Kidney (tissue), 22 donors: ENCODE measurements at places on chromosomes 1 and 21. TPM values are rescaled to one million over a fixed set of nuclear protein-coding genes. Genes with fewer than 3 reads are reported as not detected.
A peak's percentile ranks its signal among the peaks of the same experiment; 100 is the strongest.

DNA sequence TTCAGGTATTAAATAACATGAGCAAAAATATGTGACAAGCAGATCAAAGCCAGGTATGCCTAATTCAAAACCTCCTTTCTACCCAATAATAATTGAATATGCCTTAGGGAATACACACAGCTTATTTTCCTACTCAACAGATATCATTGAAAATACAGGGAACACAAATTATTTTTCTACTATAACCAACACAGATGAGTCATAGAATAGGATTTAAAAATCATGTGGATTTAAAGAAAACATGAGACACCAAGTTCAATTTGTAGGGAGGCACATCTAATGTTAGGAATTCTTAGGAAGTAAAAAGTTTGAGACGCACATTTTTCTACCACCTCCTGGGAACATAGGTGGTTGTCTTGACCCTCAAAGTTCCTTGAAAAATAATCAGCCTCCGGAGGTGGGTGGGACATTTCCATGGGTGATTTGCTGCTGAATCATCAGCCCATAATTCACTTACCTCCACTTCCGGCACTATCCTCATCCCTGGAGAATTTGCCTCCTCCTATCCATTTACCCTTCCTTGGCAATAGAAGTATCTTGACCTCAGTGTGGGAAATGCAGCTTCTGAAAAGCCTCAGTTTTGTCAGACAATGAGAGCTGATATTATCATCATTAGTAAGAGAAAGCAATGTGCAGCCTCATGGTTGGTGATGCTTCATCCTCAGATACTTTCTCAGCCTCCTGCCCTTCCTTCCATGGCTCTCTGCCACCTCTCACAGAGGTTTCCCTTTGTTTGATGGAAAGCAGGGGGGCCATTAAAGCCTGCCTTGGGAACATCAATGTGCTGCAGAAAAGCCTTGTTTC lies 33.5 kb upstream of the RGS4 start:
- no peaks in the 10 kb centered on the region for H3K36me3 ChIP-seq
- H3K27me3 ChIP-seq = no peaks in the 10 kb centered on the region
- no peak overlapping the region for H3K4me3 ChIP-seq

GRCh38 chr1:111202366-111202706 lies 1.9 kb upstream of the DENND2D start:
- peaks cover 24% of the 10 kb centered on the region for H3K4me1 ChIP-seq
- DNase-seq = no peak
- H3K27me3 ChIP-seq = peaks cover 3% of the 10 kb centered on the region
- peak overlapping the region; percentile 89 for H3K27ac ChIP-seq

GRCh38 chr1:26597629-26598039 lies 68.1 kb downstream of the RPS6KA1 start:
- H3K4me3 ChIP-seq = no peak overlapping the region
- no peak for DNase-seq
- no peaks in the 10 kb centered on the region for H3K36me3 ChIP-seq
- no peak overlapping the region for H3K27ac ChIP-seq

The SPRR4 gene
- polyA plus RNA-seq = not detected

GRCh38 chr1:225567789-225568188 lies 85.1 kb downstream of the ENAH start:
- no peak overlapping the region for H3K4me3 ChIP-seq
- H3K27ac ChIP-seq = no peak overlapping the region
- no peaks in the 10 kb centered on the region for H3K36me3 ChIP-seq
- no peaks in the 10 kb centered on the region for H3K27me3 ChIP-seq

- no peaks in the 10 kb centered on the region for H3K4me1 ChIP-seq
- H3K27ac ChIP-seq = no peak overlapping the region
- no peak for DNase-seq
- H3K36me3 ChIP-seq = no peaks in the 10 kb centered on the region
Observed at GRCh38 chr1:42359466-42359865, 21.1 kb upstream of the RIMKLA start.

The GCSAML gene
- polyA plus RNA-seq = not detected

The DENND2C gene
- polyA plus RNA-seq = 0.88 TPM

GRCh38 chr1:235714205-235714897 lies 64.8 kb upstream of the GNG4 start:
- H3K27ac ChIP-seq = no peak overlapping the region
- H3K36me3 ChIP-seq = no peaks in the 10 kb centered on the region
- H3K4me3 ChIP-seq = no peak overlapping the region
- H3K27me3 ChIP-seq = no peaks in the 10 kb centered on the region

DNA sequence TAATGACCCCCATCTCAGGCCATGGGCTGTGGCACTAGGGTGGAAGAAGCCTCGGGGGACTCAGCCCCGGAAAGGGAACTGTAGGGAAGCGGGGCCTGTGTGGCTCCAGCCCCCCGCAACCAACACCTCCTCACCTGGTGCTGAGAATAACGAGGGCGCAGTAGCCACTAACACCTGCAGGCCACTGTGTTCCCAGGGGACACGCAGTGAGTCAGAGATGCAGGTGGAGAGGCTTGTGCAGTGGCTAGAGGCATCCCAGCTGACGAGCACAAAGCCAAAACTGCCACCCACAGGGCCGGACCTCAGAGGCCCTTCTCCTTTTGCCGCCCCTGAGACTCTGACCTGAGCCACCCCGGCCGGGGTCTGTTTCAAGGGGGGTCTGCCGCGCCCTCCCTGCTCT lies 33.5 kb upstream of the CCDC27 start:
- no peak for DNase-seq
- no peaks in the 10 kb centered on the region for H3K36me3 ChIP-seq
- H3K4me1 ChIP-seq = no peaks in the 10 kb centered on the region

- H3K4me3 ChIP-seq = no peak overlapping the region
- peaks cover 26% of the 10 kb centered on the region for H3K36me3 ChIP-seq
- H3K27ac ChIP-seq = no peak overlapping the region
- peaks cover 5% of the 10 kb centered on the region for H3K4me1 ChIP-seq
- H3K27me3 ChIP-seq = no peaks in the 10 kb centered on the region
Observed at GRCh38 chr1:44296806-44297205, 58.3 kb downstream of the ERI3 start.

DNA sequence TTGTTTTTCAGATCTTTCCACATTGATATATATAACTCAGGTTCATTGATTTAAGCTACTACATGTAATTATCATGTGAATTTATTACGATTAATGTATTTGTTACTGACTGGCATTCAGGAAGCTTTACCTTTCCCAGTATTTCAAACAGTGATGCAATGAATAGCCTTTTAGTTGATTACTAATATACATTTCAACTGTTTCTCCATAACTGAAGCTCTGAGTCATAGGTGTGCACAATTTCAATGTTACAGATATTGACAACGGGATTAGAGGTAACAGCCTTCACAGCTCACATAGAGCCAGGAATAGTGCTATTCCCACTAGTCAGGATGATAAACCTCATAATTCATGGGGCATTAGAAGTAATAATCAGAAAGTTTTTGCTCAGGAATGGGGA lies 25.1 kb downstream of the RAVER2 start:
- no peaks in the 10 kb centered on the region for H3K27me3 ChIP-seq
- no peaks in the 10 kb centered on the region for H3K36me3 ChIP-seq
- DNase-seq = no peak
- H3K4me1 ChIP-seq = no peaks in the 10 kb centered on the region
- H3K27ac ChIP-seq = no peak overlapping the region

The COL16A1 gene
- 9.2 TPM for polyA plus RNA-seq

DNA sequence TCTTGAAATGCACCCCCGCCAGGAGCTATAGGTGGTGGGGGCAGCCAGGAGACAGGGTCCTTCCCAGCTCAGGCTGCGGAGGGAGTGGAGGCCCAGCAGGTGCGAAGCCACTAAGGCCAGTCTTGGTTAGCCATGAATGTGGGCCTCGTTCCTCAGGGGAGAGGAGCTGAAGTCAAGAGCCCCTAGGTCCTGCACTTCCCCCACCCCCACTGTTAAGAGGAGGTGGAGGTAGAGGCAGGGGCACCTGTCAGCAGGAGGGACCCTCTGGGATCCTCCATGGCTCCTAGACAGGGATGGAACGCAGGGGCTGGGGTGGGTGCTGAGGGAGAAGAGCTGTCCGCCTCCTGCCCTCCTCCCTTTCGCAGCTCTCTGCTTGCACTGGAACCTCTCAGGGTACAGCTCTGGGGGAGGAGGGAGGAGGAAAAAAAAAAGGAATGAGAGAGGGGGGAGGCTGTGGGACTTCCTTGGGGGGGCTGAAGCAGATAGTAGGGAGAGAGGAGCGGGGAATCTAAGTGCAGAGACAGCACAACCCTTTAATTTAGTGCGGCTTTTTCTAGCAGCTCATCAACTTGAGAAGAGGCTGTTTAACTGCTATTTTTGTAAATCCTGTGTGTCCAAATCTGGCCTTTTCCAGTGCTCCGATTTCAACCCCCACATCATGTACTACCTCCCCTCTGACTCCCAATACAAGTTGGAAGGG lies 37.0 kb downstream of the MATN1 start:
- DNase-seq = no peak
- no peaks in the 10 kb centered on the region for H3K4me1 ChIP-seq
- H3K27me3 ChIP-seq = peaks cover 10% of the 10 kb centered on the region
- H3K4me3 ChIP-seq = no peak overlapping the region

The LIN28A gene
- not detected for polyA plus RNA-seq

- H3K36me3 ChIP-seq = no peaks in the 10 kb centered on the region
- H3K27me3 ChIP-seq = no peaks in the 10 kb centered on the region
- H3K4me1 ChIP-seq = no peaks in the 10 kb centered on the region
- DNase-seq = no peak
Observed at GRCh38 chr1:58197811-58198210, 348.7 kb downstream of the OMA1 start.

The SAMD11 gene
- 13.3 TPM for polyA plus RNA-seq

DNA sequence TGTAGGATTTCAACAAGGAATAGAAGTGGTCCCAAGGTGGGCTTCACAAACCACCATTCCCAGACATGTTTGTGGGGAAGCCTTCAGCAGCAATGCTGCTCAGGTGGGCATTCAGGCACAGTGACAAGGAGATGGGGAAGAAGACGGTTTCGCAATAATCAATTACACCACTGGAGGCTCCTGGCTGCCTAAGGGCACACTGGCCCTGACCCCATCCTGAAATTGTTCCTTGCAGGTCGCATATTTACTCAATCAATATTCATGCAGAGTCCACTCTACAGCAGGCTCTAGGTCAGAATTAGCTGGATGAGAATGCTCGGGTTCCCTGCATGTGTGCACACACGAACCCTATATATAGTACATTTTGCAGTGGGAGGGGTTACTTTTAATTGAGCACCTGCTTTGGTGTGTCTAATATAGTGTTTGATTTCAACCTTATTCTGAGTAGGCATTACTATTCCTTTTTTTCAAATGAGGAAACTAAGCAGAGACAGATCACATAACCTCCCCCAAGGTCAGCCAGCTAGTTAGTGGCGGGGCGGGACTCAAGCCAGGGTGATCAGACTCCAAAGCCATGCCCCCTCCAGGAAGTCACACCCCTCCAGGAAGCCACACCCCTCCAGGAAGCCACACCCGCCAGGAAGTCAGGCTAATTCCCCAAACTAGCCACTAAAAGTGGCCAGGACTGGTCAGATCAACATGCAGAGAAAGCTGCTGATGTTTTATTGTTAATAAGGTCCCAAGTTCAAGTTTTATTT lies 106.5 kb downstream of the HLCS start:
- H3K4me1 ChIP-seq = peaks cover 6% of the 10 kb centered on the region
- peak; percentile 94 for DNase-seq
- no peak overlapping the region for H3K27ac ChIP-seq
- H3K36me3 ChIP-seq = no peaks in the 10 kb centered on the region
- no peak overlapping the region for H3K4me3 ChIP-seq

- no peaks in the 10 kb centered on the region for H3K36me3 ChIP-seq
- H3K4me3 ChIP-seq = no peak overlapping the region
- H3K4me1 ChIP-seq = no peaks in the 10 kb centered on the region
Observed at GRCh38 chr1:205351984-205352713, 4.6 kb downstream of the KLHDC8A start.

The TRIM17 gene
- 1.3 TPM for polyA plus RNA-seq
